ENCODE measurements at places on chromosomes 1 and 21.
A peak's percentile ranks its signal among the peaks of the same experiment; 100 is the strongest.

DNA sequence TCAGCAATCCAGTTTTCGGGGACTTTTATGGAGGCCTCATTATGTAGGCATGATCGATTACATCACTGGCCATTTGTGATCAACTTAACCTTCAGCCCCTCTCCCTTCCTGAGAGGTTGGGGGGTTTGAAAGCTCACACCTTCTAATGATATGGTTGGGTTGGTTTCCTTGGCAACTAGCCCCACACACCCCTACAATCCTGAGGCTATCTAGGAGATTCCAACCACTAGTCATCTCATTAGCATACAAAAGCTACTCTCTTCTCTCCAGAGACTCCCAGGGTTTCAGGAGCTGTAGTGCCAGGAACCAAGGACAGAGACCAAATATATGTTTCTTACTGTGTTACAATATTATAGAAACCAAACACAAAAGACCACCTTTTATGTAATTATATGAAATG, 35.2 kb upstream of the ZNF326 start:
- no peak for DNase-seq

GRCh38 chr1:42936309-42937078, 22.2 kb downstream of the SLC2A1 start:
- DNase-seq: peak; percentile 41

DNA sequence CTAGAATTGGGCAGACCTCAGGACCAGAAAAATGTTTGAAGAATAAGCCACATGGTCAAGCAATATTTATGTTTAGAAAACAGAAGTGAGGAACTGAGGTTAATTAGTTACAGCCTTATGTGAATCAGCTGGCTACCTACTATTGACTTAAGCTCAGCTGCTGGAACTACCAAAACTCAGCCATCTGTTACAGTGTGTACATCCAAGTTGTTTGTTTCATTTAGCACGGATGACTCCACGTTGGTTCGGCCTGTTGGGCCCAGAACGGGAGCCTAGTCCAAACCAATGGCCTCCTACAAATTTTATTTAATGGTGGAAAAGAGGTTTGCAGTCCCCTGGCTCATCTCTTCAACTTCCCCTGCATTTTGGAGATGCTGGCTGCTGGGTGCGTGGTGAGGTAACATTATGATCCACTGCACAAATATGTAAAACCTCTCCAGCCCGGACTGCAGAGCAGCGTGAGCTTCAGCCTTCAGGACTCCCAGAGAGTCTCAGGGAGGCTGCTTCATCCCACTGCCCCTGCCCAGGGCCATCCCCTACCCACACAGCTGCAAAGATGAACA, 143.4 kb downstream of the ZZZ3 start:
- no peak for DNase-seq

DNA sequence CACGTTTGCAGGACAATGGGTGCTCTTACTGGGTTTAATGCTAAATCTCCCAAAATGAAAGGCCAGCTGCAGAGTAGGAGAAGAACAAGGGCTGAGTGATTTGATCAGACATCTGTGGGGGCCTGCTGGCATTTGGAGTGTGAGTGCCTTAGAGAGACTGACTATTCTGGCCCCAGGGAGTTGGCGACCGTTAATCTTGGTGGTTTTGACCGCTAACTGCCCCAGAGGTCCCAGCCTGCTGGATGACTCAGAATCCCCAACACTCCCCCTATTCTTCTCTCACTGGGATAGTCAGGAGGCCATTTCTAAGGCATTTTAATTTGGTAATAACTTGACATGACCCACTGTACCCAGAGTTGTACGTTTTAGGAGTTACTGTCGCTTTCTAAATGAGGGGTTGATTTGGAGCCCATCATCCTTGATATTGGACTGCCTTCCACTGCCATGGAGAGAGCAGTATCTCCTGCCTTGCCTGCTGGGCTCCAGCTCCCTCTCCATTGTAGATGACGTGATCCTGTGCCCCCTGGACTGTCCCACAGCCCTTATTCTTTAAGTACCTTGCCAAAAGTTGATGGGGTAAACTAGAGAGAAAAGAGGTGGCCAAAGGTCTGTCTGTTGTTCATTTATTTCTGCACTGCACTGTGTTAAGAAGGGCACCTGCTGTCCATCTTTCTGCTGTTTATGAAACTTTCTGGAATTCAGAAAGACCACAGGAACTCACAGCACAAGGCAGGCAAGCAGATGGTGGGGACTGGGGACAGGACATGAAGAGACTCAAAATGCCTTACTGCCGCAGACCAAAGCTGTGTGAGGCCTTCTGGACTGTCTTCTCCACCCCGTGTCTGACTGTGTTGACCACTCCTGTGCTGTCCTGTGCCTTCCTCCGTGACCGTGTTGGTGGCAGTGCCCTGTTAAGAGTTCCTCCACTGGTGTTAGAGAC, 98.2 kb upstream of the ARTN start:
- DNase-seq: no peak

GRCh38 chr1:203199816-203200571, 13.5 kb upstream of the CHI3L1 start:
- no peak for DNase-seq

DNA sequence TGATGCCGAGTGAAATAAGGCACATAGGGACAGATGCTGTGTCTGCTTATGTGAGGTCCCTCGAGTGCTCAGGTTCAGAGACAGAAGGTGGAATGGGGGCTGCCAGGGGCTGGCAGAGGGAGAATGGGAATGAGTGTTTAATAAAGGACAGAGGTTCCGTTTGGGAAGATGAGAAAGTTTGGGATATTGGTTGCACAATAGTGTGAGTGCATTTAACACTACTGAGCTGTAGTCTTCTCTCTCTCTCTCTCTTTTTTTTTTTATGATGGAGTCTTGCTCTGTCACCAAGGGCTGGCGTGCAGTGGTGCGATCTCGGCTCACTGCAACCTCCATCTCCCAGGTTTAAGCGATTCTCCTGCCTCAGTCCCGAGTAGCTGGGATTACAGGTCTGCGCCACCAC, 44.9 kb downstream of the TRAPPC10 start:
- DNase-seq: no peak

GRCh38 chr1:206469933-206470691, at the start of gene IKBKE:
IKBKE (plus strand) TSS chr1:206470476; CDS start chr1:206473228, 2,752 bp downstream.
- DNase-seq: peak; percentile 66

DNA sequence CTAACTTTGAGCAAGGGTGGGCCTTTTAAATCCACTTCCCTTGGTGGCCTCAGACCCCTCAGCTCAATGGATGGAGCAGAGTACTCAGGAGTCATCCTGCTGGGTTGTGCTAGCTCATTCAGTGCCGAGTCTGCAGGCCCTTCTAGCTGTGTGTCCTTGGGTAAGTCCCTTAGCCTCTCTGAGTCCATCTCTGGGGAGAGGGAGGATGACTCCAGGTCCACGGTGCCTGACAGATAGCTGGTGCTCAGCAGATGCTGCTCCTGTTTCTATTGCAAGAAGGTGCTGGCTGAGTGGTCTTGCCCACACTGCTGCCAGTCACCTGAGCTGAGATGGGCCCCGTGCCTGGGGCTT, 11.0 kb downstream of the LDLRAP1 start:
- no peak for DNase-seq

DNA sequence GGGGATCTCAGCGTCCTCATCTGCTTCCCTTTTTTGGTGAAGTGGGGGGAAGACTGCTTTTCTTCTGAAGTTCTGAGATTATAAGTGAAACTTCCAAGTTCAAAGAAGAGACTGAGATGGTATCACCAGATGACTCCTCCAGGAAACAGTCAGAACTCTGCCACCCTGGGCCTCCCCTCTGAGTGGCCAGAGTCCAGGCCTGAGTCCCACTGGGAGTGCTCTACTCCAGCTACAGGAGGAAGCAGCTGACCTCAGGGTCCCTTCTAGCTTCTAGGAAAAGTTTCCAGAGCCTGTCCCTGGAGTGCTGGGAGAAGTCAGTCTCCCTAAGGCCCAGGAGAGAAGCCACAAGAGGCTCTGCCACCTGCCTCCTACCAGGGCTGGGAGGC, 104.7 kb downstream of the CASZ1 start:
- DNase-seq: peak; percentile 57

GRCh38 chr1:17204546-17205440, at the start of gene PADI1:
PADI1 (plus strand) TSS chr1:17205128; CDS start chr1:17205218, 90 bp downstream.
- no peak for DNase-seq

DNA sequence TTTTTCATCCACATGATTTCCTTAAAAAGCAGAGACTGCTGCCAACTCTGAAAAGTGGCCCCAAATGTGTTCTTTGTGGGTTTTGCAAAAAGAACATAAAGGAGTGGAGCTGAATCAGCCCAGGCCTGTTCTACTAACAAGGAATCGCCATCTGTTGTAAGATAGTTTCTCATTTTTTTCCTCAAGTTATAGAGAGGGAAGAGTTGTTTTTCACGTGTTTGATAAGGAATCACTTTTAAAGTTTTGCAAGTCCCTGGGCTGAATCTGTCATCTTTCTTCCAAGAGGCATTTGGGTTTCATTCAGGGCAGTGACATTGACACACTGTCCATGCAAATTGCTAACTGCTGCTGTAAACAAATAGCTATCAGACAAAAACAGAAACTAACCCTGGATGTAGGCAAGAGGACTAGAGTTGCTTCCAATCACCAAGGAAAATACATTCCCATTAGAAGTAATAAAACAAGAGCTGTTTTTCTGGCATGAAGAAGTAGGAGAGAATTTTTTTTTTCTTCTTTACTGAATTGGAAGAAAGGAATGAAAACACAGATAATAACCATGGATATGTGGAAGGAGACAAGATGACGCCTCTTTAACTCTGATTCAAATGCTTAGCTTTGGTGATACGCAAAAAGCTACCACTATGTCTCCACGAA, 58.8 kb upstream of the TBX15 start:
- DNase-seq: no peak

- no peak for DNase-seq
These were observed 252.3 kb downstream of the FMN2 start for GRCh38 chr1:240343966-240344365.

DNA sequence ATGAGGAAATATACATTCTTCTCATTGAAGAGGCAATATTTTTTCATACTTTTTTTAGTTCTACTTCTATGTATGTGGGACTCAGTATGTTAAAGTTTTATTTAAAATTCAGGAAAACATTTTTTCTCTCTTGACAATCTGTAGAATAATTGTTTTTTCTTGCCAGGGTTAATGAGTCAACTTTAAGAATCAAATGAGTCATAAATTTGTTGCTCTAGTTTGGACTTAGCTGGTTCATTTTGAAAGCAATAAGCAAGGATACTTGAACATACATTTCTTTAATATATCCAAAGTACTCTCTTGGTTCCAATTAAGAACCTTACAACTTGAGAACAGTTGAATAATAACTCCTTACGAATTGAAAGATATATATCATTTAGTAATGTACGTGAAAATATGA, 1145.3 kb upstream of the B3GALT2 start:
- no peak for DNase-seq

GRCh38 chr21:24948186-24948585, 659.1 kb downstream of the MRPL39 start:
- no peak for DNase-seq

DNA sequence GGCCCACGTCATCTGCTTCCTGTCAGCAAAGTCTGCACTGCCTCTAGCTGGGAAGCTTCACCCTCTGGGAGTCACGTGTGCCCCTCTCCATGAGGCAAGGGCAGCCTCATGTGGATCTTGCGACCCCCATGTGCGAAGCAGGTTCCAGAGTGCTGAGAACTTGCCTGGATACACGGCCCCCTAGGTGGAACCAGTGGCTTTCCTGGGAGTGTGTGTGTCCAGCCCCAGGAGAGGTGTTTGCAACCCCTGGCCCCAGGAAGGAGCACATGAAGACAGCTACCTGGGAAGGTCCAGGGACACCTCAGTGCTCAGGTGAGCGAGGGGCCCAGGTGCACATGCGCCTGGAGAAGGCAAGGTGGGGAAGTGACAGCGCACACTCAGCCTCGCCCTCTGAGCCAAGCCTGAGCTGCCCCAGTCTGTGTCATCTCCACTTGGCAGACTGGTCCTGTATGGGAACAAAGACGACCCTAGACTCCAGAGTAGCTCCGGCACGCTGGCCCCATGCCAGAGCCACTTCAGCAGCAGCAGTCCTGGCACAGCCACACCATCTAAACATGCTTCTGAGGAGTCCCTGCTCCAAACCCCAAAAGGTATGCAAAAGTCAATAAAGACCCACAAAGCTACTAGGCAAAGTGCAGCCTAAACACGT, 8.9 kb downstream of the LSS start:
- DNase-seq: no peak

DNA sequence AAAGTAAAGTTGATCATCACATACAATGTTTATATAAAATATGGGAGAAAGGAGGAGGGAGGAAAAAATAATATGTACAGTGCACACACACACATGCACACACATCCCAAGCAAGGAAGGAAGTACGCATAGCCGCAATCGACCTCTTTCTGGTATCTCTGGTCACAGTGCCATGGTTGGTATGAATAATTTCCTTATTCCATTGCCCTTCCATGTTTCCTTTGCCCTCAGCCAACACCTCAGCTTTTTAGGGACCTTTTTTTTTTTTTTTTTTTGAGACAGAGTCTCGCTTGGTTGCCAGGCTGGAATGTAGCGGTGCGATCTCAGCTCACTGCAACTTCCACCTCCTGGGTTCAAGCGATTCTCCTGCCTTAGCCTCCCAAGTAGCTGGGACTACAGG, 20.6 kb downstream of the CITED4 start:
- DNase-seq: no peak

DNA sequence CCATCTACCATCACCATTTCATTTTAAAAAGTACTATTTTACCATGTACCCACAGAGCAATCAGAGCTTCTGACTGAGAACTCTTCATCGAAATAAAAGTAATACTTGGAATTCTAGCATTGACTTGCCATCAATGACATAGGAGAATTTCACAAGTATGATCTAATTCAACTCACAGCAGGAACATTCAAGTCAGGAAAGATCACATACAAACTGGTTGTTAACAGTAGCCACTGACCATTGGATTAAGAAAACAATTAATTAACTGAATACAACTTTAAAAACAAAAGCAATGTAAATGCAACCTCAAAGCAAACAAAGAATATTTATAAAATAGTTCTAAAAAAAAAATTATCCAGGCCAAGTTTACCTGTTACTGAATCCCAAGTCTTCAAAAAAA, 18.8 kb downstream of the RNF115 start:
- DNase-seq: no peak

- DNase-seq: no peak
These were observed 9.0 kb downstream of the FAM20B start for GRCh38 chr1:179034720-179035119.

DNA sequence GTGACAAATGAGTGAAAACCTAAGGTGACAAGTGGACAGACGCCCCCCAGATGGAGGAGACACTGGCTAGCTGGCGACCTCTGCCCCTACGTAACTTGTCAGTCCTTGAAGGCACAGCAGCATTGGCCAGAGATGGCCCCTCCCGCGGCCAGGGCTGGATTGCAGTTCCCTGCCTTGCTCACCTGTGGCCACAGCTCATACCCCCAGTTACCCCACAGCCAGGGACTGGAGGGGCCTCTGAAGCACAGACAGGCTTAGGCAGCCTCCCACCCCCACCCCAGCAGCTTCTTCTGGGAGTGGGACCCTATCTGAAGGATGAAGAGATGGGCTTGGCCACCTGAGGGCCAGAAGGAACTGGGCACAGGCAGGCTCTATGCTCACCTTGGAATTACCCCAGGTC, 3.7 kb downstream of the HES3 start:
- no peak for DNase-seq

DNA sequence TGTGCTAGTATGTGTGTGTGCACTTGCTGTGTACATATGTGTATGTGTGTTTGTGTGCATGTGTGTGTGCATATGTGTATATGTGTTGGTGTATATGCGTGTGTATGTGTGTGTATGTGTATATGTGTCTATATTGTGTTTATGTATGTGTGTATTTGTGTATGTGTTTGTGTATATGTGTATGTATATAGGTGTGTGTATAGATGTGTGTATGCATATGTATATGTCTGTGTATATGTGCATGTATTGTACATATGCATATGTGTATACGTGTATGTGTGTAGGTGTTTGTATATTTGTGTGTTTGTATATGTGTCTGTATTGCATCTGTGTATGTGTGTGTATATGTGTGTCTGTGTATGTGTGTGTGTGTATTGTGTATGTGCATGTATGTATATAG, 59.1 kb downstream of the EDN2 start:
- DNase-seq: no peak
